Amniotic stem cell (primary cell): ENCODE measurements at places on chromosomes 3 and 15.

DNA sequence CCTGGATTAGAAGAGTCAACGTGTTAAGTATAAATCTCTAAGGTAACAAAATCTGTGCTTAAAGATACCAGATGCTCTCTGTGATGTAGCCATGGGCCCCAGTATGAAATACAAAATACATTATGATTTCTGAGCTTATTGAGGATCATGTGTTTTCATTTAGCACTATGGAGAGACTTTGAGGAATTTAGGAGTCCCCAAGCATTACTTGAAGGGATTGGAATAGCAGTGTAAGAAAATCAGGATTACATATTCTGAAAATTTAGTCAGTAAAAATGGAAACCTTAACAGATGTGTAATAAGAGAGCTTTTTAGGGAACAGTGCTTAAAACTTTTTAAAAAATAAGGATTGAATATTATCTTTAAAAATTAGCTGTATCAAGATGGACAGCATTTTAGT, 35.5 kb downstream of the ECT2 start:
- DNase-seq: no peak

DNA sequence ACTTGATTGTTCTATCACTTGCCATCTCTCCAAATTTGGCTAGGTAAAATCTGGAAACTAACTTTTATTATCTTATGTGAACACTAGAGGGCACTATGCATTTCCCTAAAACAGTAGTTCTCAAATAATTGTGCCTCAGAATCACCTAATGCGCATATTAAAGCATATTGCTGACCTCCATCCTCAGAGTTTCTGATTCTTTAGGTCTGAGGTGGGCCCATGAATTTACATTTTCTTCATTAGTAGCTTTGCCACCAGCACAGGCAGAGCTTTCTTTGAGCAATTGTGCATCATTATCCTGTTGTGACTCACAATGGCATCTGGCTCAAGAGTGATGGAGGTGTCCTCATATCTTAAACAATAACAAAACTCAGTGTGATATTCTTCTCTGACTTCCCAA, 17.5 kb upstream of the BCHE start:
- DNase-seq: no peak

DNA sequence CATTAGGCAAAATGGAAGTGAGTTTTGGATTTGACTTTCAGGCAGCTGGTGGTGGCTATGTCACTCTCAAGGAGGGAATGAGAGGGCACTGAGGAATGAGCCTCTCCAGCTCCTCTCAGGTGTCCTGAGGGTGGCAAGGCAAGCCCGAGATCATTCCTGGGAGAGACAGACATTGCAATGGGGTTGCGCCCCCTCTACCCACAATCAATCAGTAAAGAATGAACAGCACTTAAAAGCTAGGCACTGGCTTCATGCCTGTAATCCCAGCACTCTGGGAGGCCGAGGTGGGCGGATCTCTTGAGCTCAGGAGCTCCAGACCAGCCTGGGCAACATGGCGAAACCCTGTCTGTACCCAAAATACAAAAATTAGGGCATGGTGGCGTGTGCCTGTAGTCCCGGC, 14.1 kb upstream of the SHF start:
- DNase-seq: no peak

GRCh38 chr15:98903377-98904018, 104.1 kb downstream of the PGPEP1L start:
- DNase-seq: no peak

DNA sequence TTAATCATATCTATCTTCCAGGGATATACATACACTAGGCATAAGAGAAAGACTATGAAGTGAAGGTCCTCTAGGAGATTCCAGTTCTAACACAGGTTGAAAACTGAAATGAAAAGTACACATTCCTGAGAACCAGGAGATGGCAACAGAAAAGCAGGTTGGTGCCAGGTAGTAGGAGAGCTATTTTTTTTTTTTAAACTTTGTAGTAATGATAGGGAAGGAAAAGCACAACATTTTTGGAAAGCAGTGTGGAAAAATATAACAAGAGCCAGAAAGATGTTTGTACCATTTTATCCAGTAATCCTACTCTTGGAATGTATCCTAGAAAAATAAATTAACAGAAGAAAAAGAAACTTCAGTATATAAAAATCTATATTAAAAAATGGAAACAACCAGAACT, 189.9 kb downstream of the DTWD1 start:
- DNase-seq: no peak

- DNase-seq: no peak
Measured at GRCh38 chr3:42654331-42655201, 1.1 kb downstream of the ZBTB47 start.

DNA sequence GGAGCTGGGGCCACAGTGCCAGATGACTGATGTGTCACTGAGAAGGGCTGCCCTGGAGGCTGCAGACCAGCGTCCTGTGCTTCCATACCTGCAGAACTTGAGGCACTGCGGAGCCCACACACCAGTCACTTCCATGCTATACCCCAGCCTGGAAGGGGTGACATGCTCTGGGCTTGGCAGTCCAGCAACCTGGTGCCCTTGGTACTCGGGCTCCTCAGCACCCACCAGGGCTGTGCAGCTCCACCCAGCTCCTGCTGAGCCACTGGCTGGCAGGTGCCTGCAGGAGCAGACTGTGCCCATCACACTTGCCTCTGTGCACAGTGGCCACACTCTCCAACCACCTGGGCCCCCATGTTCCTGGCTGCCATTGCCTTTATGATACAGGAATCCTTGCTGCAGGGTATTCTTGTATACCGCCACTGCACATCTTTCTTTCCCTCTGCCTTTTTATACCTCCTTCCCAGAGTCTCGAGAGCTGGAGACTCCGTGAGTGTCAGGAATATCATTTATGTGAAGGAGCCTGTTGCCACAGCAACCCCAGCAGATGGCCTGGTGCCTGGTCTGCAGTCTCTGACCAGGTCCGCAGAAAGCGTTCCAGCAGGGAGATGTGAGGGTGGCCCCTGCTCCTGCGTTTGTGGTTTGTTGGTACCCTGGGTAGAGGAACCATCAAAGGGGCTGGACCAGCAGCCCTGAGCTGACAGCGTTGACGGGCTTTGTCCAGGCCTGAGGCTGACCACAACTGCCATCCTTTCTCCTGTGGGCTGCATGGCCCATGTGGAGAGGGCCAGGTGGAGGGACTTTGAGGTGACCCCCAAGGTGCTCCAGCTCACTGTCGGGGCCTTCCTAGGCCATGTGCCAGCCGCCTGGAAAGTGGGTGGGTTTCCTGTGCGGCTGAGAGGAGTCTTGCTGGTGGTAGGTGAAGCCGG, 93.4 kb upstream of the PLXNA1 start:
- no peak for DNase-seq
